Gastroesophageal sphincter (tissue), 4 donors: ENCODE measurements at places on chromosomes 16 and 17.
A peak's percentile ranks its signal among the peaks of the same experiment; 100 is the strongest.

DNA sequence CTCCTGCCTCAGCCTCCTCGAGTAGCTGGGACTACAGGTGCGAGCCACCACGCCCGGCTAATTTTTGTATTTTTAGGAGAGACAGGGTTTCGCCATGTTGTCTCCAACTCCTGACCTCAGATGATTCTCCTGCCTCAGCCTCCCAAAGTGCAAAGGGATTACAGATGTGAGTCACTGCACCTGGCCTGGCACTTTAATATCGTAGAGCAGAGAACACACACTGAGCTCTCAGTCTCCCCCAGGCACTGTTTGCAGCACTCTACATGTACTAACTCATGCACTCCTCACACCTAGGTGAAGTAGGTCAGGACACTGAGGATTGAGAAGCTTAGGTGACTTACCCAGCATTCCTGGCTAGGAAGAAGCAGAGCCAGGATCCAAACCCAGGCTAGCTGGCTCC, 15.0 kb downstream of the C17orf100 start:
- H3K27ac ChIP-seq = no peak overlapping the region
- H3K27me3 ChIP-seq = peaks cover 33% of the 10 kb centered on the region
- no peak overlapping the region for H3K4me3 ChIP-seq
- H3K4me1 ChIP-seq = no peaks in the 10 kb centered on the region
- no peaks in the 10 kb centered on the region for H3K36me3 ChIP-seq
- no peak for ATAC-seq

GRCh38 chr16:14564323-14564722, 65.7 kb downstream of the PARN start:
- H3K4me1 ChIP-seq = peaks cover 3% of the 10 kb centered on the region
- no peak overlapping the region for H3K4me3 ChIP-seq
- no peaks in the 10 kb centered on the region for H3K27me3 ChIP-seq
- H3K36me3 ChIP-seq = no peaks in the 10 kb centered on the region
- no peak for ATAC-seq
- no peak overlapping the region for H3K27ac ChIP-seq

DNA sequence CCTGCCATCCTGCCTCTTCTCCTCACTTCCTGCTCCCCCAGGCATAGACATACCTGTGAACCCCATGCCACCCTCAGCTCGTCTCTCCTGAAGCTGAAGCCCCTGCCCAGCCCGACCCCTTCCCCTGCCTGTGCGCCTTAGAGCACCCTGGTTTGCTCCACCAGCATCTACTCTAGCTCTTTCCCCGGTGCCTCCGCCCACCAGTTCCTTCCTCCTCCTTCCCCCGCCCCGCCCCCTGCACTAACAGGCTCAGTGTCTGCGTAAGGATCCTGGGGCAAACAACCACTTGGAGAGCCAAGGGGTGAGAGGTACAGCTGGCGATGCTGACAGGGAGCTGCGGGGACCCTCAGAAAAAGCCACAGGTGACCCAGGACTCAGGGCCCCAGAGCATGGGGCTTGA, 1.9 kb downstream of the GPR142 start:
- H3K4me1 ChIP-seq = peaks cover 23% of the 10 kb centered on the region
- no peak for ATAC-seq
- H3K27ac ChIP-seq = no peak overlapping the region
- H3K36me3 ChIP-seq = no peaks in the 10 kb centered on the region

- H3K4me3 ChIP-seq = no peak overlapping the region
- H3K4me1 ChIP-seq = no peaks in the 10 kb centered on the region
- ATAC-seq = no peak
- H3K27ac ChIP-seq = no peak overlapping the region
Measured at GRCh38 chr16:84689111-84689510, 10.7 kb upstream of the USP10 start.

DNA sequence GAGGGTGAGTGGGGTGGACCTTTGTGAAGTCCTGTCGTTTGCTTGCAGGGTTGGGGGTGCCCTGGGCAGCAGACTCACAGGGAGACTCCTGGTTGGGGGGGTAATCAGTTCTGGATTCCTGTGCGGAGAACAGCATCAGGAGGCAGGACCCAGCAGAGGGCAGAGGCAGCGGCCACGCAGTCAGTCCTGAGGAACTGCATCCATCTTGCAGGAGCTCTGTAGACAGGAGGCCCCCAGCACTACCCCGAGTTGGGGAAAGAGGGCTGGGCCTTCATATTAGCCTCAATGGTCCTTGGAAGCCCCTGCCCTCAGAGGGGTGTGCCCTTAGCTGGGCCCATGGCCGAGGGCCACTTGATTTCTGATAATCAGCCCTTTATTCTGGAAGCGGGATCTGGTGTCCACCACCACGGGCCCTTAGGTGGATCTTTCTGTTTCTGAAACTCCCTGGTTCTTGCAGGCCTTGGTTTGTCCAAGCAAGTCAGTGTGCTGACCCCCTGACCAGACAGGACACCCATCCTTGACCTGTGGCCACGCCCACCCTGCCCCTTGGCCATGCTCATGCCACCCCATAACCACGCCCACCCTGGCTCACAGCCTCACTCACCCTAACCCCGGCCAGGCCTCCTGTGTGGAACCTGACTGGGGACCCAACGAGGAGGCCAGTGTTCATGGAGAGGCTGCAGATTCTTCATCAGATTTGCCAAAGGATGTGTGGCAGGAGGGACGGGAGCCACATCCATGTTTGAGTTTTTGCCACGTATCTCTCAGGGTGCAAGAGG, 73.5 kb upstream of the CBX4 start:
- no peaks in the 10 kb centered on the region for H3K36me3 ChIP-seq
- no peak overlapping the region for H3K4me3 ChIP-seq
- peaks cover 66% of the 10 kb centered on the region for H3K27me3 ChIP-seq
- no peaks in the 10 kb centered on the region for H3K4me1 ChIP-seq
- ATAC-seq = no peak

GRCh38 chr17:17546399-17547185, 44.9 kb downstream of the PEMT start:
- no peak overlapping the region for H3K4me3 ChIP-seq
- no peaks in the 10 kb centered on the region for H3K36me3 ChIP-seq
- no peak overlapping the region for H3K27ac ChIP-seq

DNA sequence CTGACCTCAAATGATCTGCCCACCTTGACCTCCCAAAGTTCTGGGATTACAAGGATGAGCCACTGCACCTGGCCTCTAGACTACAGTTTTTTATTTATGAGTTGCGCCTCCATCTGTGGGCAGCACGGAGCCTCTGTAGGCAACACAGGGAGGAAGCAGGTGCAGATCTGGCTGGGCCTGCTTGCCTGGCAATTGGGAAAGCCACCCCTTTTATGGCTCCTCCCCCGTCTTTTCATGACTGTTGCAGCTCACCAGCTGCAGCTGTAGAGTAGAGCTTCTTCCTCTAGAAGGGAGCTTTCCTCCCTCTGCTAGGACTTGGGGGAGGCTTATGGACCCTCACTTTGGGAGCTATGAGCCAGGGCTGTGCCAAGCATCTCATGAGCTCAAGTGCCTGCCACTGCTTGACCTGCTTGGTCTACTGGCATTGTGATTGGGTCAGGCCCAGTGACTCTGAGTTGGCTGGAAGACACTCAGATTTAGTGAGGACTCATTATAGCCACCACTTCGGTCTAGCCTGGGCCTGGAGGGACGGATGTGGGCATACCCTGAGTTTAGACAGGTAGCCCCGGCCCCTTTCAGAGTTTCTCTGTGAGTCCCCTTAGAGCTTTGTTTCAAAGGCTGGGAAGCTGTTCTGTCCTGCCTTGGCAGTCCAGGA, 6.9 kb upstream of the SLC7A6 start:
- H3K27ac ChIP-seq = peak overlapping the region; percentile 70
- no peaks in the 10 kb centered on the region for H3K36me3 ChIP-seq
- no peak for ATAC-seq
- no peaks in the 10 kb centered on the region for H3K4me1 ChIP-seq
- no peak overlapping the region for H3K4me3 ChIP-seq

DNA sequence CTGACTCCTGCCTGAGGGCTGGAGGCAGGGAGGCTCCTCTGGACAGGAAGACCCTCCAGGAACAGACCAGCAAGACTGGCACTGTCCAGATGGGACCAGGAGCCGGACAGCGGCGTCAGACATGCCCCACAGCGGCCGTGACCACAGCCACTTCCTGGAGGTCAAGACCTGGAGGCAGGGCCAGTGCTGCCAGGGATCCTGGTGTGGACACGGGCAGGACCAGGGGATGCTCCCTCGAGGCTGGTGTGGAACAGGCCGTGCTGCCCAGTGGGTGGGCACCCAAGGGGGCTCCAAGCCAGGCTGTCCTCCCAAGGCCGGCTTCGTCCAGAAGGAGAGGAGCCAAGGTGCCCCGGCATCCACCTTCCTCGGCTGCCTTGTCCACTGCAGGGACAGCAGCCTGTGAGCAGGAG, 4.5 kb upstream of the CCDC57 start:
- peaks cover 44% of the 10 kb centered on the region for H3K4me1 ChIP-seq
- no peak overlapping the region for H3K27ac ChIP-seq
- no peak for ATAC-seq
- no peaks in the 10 kb centered on the region for H3K36me3 ChIP-seq
- H3K4me3 ChIP-seq = no peak overlapping the region

DNA sequence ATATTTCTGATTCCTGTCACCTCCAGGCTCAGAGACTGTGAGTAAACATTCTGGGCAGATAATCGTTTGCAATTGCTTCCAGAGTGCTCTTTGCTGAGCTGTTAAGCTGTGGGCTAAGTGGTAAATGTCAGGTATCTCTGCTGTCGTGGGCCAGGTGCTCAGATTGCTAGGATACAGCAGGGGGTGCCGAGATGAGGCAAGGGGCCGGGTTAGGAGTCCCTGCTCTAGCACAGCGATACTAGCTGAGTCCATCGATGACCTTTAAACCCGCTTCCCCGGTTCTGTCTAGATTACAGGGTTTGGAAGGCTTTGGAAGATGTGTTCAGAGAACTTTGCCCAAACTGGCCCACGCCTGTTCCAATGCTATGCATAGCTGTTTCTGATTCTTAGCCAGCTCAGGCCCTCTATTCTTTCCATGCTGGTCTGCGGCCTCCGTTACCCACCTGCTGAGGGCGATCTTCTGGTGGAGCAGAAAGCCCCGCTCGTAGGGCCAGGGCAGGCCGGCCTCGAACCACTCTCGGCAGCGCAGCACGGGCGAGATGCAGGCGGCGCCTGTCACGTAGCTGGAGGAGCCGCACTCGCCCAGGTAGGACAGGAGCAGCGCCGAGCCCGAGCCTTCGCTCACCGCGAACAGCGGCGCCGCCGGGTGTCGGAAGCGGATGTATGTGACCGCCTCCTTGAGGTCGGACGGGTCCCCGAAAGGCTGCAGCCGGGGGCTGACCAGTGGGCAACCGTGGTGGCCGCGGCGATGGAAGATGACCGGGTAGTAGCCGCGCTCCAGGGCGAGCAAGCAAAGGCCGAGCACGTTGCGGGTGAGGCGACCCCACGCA, 979 bp downstream of the ABHD15 start:
- H3K4me3 ChIP-seq = peak overlapping the region; percentile 85
- H3K36me3 ChIP-seq = peaks cover 15% of the 10 kb centered on the region
- H3K27me3 ChIP-seq = no peaks in the 10 kb centered on the region

DNA sequence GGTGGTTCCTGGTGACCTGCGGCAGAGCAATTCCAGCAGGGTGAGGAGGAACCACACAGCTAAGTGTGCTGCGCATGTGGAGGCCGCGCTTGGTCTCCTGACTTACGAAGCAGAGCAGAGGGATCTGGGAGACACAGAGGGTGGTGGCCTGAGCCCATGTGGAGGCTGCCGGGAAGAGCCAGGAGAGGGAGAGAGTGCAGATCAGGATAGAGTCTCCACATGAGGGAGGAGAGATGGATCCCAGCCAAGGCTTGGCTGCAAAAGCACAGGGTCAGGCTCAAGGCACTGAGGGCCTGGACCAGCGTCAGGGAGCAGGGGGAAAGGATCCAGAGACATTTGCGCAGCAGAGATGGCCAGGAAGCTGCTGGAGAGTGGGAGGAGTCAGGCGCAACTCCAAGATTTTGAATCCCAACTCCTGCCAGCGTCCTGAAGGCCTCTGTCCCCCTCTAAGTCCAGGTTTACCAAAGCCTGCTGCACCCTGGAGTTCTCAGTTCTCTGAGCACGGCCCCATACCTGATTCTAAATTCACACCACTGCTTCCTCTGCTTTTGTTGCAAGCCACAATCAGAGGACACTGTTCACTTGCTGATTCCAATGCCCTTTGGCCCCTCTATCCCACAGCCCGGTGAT, 11.3 kb upstream of the MLLT6 start:
- no peaks in the 10 kb centered on the region for H3K27me3 ChIP-seq
- no peaks in the 10 kb centered on the region for H3K36me3 ChIP-seq
- ATAC-seq = peak; percentile 97
- H3K4me3 ChIP-seq = no peak overlapping the region

GRCh38 chr17:75685499-75685898, 18.4 kb downstream of the SAP30BP start:
- no peaks in the 10 kb centered on the region for H3K27me3 ChIP-seq
- no peaks in the 10 kb centered on the region for H3K36me3 ChIP-seq
- ATAC-seq = no peak
- H3K4me1 ChIP-seq = peaks cover 13% of the 10 kb centered on the region
- H3K4me3 ChIP-seq = no peak overlapping the region

- peaks cover 8% of the 10 kb centered on the region for H3K4me1 ChIP-seq
- peaks cover 7% of the 10 kb centered on the region for H3K27me3 ChIP-seq
- H3K4me3 ChIP-seq = no peak overlapping the region
- H3K27ac ChIP-seq = no peak overlapping the region
- no peaks in the 10 kb centered on the region for H3K36me3 ChIP-seq
Measured at GRCh38 chr17:13027246-13027645, 9.4 kb upstream of the ELAC2 start.

GRCh38 chr16:4159726-4160125, 43.5 kb upstream of the ADCY9 start:
- no peak for ATAC-seq
- H3K4me3 ChIP-seq = no peak overlapping the region
- no peaks in the 10 kb centered on the region for H3K27me3 ChIP-seq
- H3K4me1 ChIP-seq = no peaks in the 10 kb centered on the region
- no peaks in the 10 kb centered on the region for H3K36me3 ChIP-seq
- no peak overlapping the region for H3K27ac ChIP-seq

GRCh38 chr17:3501344-3501743, 25.5 kb downstream of the ASPA start:
- no peaks in the 10 kb centered on the region for H3K4me1 ChIP-seq
- ATAC-seq = peak; percentile 66
- H3K27ac ChIP-seq = no peak overlapping the region
- H3K36me3 ChIP-seq = no peaks in the 10 kb centered on the region
- H3K27me3 ChIP-seq = no peaks in the 10 kb centered on the region

- peak overlapping the region; percentile 81 for H3K27ac ChIP-seq
- H3K4me3 ChIP-seq = peak overlapping the region; percentile 77
- peak; percentile 67 for ATAC-seq
Measured at GRCh38 chr17:48054238-48055185, 6.4 kb downstream of the NFE2L1 start.
